Progenitor cell of endocrine pancreas (in vitro differentiated cells): ENCODE measurements at places on chromosomes 6 and 20.

- no peak for DNase-seq
These were observed 278.5 kb upstream of the MARCKS start for GRCh38 chr6:113578691-113579090.

GRCh38 chr20:3710703-3711483, 1.5 kb downstream of the SIGLEC1 start:
- peak; percentile 79 for DNase-seq

DNA sequence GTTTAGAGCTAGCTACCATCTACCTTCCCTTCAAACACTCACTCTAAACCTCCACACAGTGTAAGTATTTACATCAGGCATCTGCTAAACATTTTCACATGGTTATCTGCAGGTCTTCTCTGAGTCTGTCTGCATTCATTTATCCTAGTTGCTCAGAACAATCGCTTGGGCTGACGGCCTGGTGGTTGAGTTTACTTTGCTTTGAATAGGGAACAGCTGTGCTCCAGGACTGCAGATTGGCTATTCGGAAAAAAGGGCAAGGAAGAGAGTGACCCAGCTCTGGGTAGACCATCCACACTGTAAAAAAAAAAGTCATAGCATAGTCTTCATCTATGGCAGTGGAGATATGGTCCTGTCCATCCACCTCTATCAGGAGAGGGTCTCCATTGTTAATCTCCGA, 115.3 kb upstream of the ESR1 start:
- no peak for DNase-seq

GRCh38 chr6:53833155-53833554, 38.4 kb downstream of the LRRC1 start:
- DNase-seq: no peak

DNA sequence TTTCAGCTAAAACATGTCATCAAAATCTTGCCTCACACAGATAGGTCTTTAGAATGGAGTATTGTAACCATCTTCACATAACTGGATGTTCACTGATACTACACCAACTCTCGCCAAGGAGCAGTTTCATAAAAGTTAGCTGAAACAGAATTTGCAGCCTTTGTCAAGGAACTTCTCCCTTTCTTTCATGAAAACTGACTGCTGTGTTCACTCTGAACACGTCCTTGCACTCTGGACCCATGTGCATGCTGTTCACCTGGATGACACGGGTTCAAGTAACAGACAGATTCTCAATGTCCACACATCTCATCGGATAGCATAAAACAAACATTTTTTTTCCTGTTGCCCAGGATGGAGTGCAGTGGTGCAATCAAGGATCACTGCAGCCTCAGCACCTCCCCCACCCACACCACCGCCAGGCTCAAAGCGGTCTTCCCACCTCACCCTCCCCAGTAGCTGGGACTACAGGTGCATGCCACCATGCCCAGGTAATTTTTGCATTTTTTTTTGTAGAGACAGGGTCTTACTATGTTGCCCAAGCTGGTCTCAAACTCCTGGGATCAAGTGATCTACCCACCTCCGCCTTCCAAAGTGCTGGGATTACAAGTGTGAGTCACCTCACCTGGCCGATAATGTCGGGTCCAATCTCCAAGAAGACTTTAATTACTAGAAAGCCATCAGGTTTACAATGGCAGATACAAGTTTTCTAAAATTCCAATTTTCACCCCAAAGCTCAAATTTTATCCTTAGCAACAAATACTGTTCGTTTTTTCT, 9.4 kb downstream of the DIDO1 start:
- no peak for DNase-seq

DNA sequence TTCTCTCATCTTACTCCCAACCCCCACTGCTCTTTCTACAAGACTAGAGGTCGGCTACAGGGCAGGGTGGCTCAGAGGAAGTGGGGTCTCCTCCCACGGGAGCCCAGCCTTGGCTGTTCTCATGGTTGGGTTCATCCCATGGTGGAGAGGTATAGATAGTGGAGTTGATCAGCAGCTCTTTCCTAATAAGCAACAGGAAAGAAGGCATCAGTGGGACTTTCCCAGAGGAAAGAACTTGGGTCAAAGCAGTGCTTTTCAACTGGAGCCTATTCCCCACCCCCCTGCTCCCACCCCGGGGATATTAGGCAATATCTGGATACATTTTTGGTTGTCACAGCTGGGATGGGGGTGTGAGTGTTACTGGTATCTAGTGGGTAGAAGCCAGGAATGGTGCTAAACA, 200.9 kb downstream of the NFATC2 start:
- no peak for DNase-seq

DNA sequence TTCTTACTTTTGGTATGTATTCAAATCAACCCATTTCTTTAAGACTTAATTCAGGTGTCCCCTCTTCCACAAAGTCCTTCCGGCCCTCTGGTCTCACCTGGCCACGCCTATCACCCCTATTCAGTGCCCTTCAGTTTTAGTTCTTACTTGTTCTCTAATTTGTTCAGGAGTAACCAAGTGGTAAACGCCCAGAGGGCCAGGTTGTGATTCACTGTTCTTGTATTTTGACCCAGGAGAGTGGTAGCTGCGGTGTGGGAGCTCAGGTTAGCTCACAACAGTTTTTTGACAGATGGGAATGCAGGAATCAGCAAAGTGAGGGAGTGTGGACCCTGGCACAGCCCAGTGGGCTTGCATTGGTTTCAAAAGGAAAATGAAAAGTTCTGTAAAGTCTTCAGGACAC, 81.7 kb upstream of the RIPOR2 start:
- DNase-seq: no peak

DNA sequence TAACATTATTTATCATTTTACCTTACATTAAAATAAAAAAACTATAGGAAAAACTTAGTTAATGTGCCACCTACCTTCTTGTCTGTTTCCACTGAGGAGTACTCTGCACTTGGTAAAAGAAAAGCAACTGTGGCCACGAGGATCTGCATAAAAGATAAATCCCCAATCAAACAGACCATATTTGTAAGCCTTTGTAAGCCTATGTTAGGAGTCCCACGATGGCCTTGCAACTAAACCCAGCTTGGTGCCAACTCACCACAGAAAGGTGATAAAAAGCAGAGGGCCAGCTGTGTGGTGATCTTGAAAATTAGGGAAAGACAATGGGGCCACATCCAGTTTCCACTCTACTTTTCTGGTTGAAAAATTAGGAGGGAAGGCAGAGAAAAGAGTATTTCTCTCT, 156.9 kb downstream of the INSM1 start:
- DNase-seq: no peak

- DNase-seq: no peak
These were observed 17.9 kb upstream of the SIRPB1 start for GRCh38 chr20:1637755-1638154.

DNA sequence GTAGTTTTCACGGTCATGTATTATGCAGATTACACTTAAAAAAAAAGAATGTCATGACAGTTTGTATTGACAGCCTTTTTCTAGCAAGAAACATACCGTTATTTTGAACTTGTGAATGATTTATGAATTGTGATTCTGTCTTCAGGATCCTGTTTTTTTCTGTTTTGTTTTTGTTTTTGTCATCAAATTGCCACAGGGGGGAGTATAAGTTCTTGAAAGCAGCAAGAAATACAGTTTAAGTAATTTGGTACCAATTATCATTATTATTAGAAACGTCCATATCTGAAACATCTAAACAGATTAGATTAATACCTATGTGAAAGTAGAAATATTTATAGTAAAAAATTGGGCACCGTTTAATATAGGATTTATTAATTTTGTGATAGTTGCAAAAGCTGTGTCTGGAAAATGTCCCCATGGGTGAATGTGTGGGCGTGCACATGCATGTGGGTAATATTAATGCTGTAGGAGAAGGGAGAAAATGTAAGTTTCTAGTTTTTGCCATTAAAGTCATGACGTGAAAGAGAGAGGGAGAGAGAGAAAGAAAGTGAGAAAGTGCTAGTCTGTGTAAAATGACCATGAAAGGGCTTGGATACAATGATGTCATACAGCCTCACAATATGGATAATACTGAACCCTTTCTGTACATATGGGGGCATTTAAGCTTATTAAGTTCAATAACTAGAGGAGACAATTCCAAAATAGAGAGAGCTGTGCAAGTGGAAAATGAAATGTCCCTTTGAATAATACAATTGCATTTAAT, 9.4 kb upstream of the CCN2 start:
- no peak for DNase-seq

DNA sequence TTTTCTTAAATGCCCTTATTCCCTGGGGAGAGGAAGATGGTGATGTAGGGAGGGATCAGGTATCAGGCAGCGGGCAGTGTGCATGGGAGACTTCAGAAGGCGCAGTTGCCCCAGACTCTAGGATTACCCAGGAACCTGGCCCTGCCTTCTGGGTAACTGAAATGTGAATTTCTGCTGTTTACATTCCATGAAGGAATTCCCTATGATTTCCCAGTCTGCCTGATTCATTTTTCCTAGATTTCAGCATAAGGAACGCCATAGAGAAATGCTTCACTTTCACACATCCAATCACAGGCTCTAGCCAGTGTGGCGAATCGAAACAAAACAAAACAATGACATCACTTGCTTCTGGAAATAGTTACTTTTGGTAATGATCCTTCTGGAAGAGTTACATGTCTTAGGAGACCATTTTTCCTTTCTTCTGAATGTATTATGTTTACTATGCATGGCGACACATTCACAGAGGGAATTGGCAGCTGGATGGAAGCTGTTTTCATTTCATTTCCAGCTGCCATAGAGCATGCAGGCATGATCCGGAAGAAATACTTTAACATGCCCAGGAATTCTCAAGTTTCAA, 33.3 kb downstream of the LRP11 start:
- DNase-seq: no peak

GRCh38 chr6:147407571-147407970, 100.9 kb upstream of the SAMD5 start:
- DNase-seq: no peak

GRCh38 chr6:4666886-4667513, 109.2 kb upstream of the CDYL start:
- DNase-seq: no peak

DNA sequence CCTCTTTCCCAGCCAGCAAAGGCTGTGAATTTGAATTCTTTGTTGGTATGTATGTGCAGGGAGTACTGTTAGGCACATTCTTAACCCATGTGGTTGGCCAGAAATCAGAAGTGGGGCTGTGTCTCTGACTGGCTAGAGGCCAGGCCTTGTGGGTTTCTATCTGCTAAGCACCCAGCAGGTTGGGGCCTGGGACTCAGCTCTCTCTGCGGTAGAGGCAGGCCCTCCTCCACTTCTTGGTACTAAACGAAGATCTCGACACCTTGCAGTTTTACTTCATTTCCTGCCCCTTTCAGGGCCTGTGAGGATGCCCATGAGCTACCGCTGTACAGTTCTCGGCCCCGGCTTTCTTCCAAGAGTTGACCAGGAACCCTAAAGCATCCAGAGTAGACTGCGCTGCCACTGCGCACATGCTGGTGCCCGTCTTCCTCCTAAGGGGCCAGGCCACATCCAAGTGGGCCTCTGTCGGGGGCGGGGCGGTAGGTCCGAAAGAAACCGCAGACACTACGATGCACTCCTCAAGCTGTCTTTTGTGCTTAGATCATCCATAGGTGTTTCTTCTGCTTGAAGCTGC, 51.1 kb downstream of the TCP11 start:
- DNase-seq: no peak

DNA sequence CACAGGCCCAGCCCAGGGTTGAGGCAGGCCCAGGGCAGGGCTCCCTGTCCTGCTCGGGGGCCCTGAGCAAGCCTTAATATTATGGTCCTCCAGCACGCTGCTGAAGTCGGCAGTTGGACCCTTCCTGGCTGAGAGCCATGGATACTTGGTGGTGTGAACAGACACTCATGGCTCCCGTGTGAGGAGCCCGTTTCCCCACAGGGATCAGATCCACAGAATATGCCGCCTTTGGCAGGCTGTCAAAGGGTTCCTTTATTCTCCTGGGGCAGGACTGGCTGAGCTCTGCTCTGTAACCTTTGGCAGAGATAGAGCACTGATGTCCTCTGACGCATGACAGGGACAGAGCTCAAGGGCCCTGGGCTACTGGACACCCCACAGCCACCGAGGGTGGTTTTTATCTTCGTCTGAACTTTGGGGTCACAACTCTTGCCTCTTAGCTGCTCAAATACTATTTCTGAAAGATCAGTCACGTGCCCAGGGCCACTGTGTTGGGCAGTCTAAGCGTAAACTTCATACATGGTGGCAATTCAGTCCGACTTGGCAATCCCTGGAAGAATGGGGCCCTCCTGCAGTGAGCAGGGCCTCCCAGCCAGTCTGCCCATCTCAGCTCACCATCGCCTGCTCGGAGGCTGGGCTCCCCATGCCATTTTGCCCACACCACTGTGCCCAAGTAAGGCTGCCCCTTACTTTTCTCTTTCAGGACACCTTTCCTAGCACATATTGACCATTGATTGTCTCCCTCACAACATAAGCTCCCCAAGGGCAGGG, 49.1 kb downstream of the TTI1 start:
- DNase-seq: no peak

DNA sequence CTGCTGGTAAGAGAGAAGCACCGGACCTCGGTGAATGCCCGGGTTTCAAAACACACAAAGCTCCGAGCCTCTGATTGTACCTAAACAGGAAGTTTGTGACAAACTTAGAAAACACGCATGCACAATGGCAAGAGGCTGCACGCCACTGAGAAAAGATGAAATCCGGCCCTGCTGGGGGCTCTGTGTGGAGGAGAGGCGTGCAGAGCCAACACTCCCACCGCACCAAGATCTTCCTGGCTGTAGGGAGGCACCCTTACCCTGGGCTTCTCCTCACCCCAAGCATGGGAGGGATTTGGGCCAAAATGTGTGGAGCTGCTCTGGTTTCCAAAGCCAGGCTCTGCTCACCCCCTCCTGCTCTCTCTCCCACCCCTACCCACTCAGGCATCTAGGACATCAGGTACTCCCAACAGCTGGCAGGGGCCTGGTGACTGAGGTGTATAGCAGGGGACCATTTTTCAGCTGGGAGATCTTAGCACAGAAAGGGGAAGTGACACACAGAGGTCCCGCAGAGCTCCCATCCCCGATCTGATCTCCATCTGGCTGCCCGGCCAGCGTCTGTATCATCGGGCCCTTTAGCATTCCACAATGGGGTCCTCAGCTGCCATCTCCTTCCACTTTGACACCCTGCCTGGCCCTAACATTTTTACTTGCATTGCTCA, 84.2 kb downstream of the TRERF1 start:
- no peak for DNase-seq

- no peak for DNase-seq
These were observed 151.3 kb downstream of the SLC16A10 start for GRCh38 chr6:111238464-111239119.

- no peak for DNase-seq
These were observed 548.8 kb upstream of the EPHA7 start for GRCh38 chr6:93968126-93968525.
